T-helper 22 cell (primary cell): ENCODE measurements at places on chromosomes 11 and 22.

DNA sequence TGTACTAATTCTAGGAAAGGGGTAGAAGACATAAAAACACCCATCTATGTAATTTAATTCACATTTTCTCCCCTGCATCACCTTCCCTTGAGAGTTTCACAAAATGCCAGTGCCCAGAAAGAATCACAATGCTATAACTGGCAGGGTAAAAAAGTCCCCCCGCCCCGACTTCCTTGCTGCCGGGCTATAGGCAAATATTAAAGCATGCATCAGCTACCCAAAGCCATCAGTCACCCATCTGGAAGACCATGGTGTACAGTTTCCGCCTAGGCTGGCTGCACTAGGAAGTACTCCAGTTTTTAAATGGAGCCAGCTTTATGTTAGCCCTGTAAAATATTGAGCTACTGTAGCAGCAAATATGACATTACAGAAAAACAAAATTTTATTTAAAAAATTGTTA, 67.8 kb downstream of the ST14 start:
- DNase-seq: no peak

DNA sequence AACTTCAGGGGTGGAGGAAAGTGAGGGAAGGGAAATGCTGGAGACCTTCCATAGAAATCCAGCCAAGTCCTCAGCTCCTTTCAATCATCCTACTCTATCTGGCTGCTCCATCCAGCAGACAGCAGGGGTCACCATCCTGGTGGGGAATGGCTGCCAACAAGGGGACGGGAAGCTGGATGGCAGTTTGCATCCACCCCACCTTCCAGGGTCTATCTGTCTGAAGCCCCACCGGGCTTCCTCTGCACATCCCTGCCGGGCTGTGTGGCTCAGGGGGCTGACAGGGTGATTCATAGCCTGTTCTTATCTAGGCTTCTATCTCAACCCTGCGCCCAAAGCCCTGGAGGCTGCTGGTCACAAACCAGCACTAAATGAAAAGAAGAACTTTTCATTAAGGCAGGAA, 1.1 kb downstream of the SYTL2 start:
- no peak for DNase-seq

- no peak for DNase-seq
Measured at GRCh38 chr11:44516688-44517507, 48.6 kb upstream of the CD82 start.

- no peak for DNase-seq
Measured at GRCh38 chr11:76371170-76371569, 9.8 kb downstream of the THAP12 start.
